Fibroblast of skin of abdomen (primary cell): ENCODE measurements at places on chromosomes 16 and 17.

DNA sequence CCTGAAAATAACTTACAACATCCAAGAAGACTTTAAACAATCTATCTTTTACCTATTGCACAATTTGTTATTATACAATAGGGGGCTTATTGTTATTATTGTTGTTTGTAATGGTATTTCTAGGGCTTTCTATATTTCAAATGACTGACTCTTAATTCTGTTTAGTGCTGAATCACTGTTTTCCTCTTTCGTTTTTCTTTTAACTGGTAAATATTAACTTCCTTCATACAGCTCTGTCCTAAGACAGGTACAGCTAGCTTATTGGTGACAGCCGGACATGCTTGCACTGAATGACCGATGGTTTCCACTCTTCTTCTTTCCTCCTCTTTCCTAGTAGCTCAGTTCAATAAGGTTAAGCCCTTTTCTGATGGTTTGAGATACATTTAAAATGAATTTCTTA lies 11.6 kb downstream of the KRTAP9-7 start:
- no peak for DNase-seq

DNA sequence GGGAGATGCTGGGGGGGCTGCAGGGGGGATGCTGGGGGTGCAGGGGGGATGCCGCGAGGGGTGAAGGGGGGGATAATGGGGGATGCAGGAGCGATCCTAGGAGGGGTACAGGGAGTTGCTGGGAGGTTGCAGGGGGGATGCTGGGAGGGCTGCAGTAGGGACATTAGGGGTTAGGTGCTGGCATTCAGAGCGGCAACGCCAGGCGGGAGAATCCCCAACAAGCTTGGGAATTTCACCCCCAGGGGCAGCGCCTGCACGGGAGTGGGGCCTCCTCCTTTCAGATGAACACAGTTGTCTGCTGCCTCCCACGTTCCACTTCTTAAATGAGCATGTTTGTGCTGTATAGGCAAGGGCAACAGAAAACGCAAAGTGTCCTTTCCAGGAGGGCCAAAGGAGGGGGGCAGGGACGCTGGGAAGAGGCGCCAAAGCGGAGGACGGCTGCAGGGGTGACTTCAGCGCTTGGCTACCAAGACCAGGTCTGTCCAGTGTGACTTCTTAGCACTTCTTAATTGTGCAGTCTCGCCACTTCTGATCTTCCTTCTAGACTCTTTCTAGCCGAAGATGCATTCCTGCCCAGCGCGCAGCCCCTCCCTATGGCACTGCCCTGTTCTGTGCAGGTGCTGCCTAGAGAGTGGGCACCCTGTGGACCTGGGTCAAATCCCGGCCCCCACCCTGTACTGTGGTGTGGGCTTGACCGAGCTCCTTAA lies 2.0 kb upstream of the SLC6A4 start:
- no peak for DNase-seq

DNA sequence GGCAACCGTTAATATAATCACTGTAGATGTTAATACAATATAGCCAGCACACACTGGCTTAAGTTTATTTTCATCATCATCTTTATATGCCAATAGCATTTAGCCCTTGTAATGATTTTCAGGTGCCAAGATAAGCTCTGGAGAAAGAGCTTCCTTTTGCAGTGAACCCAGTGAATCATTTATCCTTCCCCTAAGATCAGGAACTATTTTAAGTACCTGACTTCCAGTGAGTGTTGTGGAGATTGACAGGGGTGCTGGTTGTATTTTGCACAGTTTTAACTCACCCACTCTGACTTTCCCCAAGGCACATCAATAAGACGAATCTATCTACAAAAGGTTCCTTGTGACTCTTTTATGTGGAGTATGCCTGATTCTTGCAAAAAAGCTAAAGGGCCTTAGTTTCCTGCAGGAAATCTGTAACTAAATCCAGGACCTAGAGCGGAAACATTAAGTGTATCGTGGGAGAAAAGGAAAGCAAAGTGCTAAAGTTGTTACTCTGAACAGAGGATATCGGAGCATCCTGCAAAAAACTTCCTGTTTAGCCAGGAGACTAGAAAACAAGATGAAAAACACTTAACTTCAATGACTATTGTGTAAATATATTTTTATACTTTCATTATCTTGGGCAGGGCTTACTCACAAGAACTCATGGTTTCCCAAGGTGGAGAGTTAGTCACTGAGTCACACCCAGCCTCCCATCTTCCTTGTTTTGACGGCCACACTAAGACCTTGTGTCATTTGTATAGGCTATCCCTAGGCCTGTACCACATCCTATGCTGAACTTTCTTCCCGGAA lies 183.6 kb downstream of the MAP2K6 start:
- peak; percentile 23 for DNase-seq

DNA sequence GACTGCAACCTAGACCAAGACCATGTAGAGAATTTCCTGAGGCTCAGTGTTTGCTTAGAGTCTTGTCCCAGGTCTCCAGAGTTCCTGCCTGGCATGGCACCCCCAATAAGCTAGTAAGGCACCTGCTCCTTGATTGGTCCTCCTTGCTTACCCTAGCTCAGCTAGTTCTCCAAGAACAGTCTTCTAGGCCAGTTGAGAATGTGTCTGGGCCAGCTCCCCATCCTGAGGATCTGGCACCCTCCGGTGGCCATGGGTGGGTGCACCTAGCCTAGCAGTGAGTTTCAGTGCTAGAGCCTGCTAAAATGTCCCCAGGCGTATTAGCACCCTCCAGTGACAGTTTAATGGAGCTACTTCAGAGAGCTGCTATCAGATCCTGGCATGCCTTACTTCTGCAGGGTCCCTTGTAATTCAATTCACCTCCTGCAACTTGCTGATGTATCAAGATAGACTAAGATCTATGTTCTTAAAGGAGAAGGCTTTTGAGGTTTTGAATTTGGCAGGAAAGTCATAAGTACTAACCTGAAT lies 44.4 kb upstream of the MED13 start:
- peak; percentile 69 for DNase-seq

GRCh38 chr17:39238311-39238972 lies 12.7 kb upstream of the STAC2 start:
- DNase-seq, result no peak

- peak; percentile 10 for DNase-seq
These were observed 118.5 kb upstream of the ZFHX3 start for GRCh38 chr16:73166441-73166851.

GRCh38 chr17:48491527-48492273 lies 39.1 kb downstream of the HOXB1 start:
- no peak for DNase-seq

GRCh38 chr16:3256866-3257465 lies 533 bp upstream of the MEFV start:
- DNase-seq, result no peak

GRCh38 chr16:2223942-2224486 lies 623 bp downstream of the E4F1 start:
- peak; percentile 28 for DNase-seq

- no peak for DNase-seq
These were observed 27.3 kb downstream of the KDM8 start for GRCh38 chr16:27230562-27231001.

DNA sequence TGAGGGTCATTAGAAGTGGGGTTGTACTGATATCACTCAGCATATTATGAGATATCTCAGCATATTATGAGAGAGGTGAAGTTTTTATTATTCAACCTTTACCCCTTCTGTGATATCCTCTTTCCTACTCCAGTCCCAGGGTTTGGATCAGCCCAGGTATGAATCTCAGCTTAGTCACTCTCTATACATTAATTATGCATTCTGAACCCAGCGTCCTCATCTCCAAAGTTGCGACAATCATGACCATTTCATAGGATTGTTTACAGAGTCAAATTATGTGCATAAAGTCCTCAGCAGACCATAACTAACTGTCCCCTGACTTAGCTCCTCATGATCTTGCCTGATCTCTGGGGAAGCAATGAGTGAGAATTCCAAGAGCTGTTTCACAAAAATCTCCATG lies 20.5 kb upstream of the BLMH start:
- DNase-seq, result no peak
